ENCODE measurements at places on chromosomes 4 and X. TPM values are rescaled to one million over a fixed set of nuclear protein-coding genes. Genes with fewer than 3 reads are reported as not detected.
A peak's percentile ranks its signal among the peaks of the same experiment; 100 is the strongest.

INPP4B gene
- total RNA-seq, result 68.5 TPM

DNA sequence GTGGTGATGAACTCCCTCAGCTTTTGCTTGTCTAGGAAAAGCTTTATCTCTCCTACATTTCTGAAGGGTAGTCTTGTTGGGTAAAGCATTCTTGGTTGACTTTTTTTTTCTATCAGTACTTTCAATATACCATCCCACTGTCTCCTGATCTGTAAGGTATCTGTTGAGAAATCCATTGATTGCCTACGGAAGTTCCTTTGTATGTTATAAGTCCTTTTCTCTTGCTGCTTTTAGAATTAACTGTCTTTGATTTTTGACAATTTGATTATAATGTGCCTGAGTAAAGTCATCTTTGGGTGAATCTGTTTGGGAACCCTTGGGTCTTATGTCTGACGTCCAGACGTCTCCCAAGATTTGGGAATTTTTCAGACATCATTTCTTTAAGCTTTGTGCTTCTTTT lies 30.8 kb downstream of the SCLT1 start:
- no peak for DNase-seq

DNA sequence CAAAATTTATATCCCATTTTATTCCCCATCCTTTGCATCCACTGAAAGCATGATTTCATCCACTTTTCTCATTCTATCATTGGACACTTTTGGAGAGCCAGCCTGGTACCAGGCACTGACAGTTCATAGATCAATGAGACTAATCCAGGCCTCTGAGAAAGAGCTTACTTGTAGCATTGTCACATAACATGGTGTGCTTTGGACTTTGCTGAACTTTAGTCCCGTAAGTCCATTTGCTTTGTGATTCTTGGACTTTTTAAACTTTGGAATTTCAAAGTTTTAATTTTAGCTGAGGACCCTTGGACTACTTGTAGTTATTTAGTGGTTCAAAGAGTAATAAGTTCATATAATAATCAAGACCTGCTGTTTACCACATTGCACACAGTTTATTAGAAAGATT lies 11.5 kb downstream of the LIAS start:
- DNase-seq, result no peak

- no peak for DNase-seq
Measured at GRCh38 chrX:57380026-57380796, 93.7 kb downstream of the FAAH2 start.

PHOX2B gene
- total RNA-seq, result not detected

- DNase-seq, result no peak
Measured at GRCh38 chr4:6085691-6086628, 67.7 kb upstream of the C4orf50 start.

- DNase-seq, result peak; percentile 29
Measured at GRCh38 chr4:158163941-158164767, 8.7 kb downstream of the GASK1B start.

GRCh38 chr4:2593003-2593402 lies 56.6 kb downstream of the FAM193A start:
- no peak for DNase-seq

GRCh38 chrX:46903458-46904242 lies 8.6 kb upstream of the JADE3 start:
- peak; percentile 87 for DNase-seq

GRCh38 chr4:57371671-57372070 lies 261.5 kb upstream of the IGFBP7 start:
- DNase-seq, result no peak

DNA sequence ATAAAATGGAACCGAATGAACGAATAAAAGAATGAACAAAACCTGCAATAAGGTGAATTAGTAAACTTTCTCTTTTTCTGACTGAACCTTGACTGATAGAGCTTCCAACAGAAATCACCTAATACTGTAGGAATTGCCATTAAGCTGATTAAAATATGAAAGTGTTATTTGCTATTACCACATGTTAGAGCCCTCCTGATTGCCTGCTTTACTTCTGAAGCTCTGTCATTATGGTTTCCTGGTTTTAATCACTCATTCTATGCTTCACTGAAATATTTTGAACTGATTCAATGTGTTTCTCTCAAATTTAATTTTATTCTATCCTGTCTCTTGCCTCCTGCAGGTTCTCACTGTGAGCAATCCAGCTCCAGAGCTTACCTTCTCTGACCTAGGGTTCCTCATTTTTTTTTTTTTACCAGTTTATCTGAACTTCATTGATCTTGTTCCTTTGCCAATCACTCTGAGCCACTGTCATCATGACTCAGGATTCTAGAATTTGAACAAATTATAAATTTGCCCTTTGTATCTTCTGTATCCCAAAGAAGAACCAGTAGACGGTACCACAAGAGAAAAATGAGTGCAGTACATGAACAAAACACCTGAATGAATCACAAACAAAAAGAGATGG lies 48.1 kb upstream of the UGT2B15 start:
- no peak for DNase-seq

FANCB gene
- total RNA-seq, result 7.9 TPM

SPARCL1 gene
- total RNA-seq, result not detected

MAGEB10 gene
- total RNA-seq, result not detected

C4orf46 gene
- total RNA-seq, result 13.1 TPM

DNA sequence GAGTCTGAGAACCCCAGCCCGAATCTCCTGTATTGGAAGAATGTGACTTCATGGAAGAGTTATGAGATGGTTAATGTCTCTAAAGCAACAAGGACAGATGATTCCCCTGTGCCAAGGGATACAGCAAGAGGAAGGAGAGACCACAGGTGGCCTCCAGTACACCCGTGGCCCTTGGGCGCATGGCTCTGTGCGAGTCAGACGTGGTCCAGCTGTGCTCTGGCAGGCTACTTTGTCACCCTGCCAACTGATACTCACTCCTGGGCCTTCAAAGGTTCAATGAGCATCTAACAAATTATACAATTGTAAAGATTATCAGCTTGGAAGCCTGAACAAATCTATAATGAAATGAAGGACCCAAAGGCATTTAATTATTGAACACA lies 71.7 kb downstream of the NYX start:
- no peak for DNase-seq

DNA sequence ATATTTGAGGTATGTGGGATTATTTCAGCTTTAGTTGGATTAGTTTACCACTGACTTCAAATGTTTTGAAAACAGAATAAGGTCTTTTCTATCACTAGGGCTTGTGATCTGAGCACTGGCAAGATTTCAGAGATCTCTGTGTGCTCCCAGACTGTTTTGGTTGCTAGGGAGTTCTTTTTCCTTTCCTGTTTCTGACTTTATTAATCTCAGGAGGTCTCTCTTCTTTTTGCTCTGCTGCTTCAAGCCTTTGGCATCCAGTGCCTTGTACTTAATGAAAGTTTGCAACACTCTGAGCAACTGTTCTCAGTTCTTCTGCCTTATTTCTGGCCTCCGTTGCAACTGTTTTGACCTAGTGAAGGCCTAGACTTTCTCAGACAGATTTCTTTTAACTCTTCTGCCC lies 32.1 kb upstream of the PAQR3 start:
- DNase-seq, result no peak

- no peak for DNase-seq
Measured at GRCh38 chr4:14262221-14262620, 634.7 kb upstream of the BOD1L1 start.

DNA sequence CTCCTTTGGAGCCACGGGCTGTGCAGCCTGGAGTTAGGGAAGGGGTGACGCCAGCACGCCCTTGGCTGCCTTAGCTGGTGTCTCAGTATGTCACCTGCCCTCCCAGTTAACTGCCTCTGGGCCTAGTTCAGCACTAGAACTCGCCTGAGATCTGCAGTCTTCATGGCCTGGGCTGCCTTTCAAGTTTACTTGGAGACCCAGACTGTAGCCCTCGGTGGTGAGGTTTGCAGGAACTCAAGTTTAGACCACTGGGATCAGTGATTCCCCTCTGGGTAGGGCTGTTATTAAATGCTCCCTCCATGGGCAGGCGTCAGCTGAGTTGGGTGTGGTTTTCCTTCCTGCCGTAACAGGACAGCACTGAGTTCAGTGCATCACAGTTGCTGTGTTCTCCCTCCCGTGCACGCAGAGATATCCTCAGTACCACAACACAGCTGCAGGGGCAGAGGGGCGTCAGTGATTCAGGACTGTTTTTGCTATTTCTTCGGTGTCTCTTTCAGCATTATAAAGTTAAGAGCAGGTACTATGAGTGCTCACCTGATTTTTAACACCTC lies 30.5 kb downstream of the PLAC8 start:
- DNase-seq, result no peak

PLCXD1 gene
- 25.7 TPM for total RNA-seq

GYPA gene
- not detected for total RNA-seq

GRCh38 chr4:182937268-182938204 lies 20.4 kb upstream of the DCTD start:
- DNase-seq, result no peak

DNA sequence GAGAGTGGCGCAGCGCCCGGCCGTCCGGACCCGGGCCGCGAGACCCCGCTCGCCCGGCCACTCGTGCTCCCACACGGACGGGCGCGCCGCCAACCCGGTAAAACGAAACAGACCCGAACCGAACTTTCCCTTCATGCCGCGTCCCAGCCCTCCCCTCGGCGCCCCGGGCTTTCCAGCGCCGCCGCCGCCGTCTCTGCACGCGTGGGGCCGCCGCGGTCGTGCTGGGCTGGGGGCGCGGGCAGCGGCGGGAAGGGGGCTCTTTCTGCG lies 222 bp downstream of the SMAD1 start:
- no peak for DNase-seq

RNF128 gene
- not detected for total RNA-seq

DNA sequence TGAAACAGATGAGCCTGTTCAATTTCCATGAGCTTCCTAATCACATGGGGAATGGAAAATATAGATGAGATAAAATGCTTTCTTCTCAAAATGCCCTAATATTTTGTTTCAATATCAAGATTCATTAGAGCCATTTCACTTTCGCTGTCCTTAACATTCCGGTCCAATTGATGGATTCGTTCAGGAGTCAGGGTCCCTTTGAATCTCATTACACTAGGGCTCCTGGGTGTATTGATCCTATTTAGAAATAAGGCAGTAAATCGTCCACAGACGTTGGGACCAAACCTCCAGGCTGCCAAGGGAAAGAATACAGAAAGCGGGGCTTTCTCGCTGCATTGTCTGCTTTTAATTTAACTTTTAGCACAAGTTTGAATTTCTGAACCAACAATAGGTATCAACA lies 20.6 kb upstream of the CRMP1 start:
- DNase-seq, result no peak

- no peak for DNase-seq
Measured at GRCh38 chrX:10667143-10667542, 46.8 kb upstream of the MID1 start.

MGARP gene
- total RNA-seq, result not detected

- DNase-seq, result no peak
Measured at GRCh38 chr4:71474731-71475130, 135.9 kb downstream of the SLC4A4 start.

GRCh38 chr4:118767109-118767508 lies 68.8 kb downstream of the SEC24D start:
- no peak for DNase-seq

GRCh38 chrX:132958091-132958703 lies at the start of gene HS6ST2:
Gene HS6ST2, minus strand, starts transcription at chrX:132958629.
- no peak for DNase-seq

All from PC-3 (cell line).